Right ventricle myocardium superior (tissue), 1 donor: ENCODE measurements at places on chromosomes 7 and 10.

DNA sequence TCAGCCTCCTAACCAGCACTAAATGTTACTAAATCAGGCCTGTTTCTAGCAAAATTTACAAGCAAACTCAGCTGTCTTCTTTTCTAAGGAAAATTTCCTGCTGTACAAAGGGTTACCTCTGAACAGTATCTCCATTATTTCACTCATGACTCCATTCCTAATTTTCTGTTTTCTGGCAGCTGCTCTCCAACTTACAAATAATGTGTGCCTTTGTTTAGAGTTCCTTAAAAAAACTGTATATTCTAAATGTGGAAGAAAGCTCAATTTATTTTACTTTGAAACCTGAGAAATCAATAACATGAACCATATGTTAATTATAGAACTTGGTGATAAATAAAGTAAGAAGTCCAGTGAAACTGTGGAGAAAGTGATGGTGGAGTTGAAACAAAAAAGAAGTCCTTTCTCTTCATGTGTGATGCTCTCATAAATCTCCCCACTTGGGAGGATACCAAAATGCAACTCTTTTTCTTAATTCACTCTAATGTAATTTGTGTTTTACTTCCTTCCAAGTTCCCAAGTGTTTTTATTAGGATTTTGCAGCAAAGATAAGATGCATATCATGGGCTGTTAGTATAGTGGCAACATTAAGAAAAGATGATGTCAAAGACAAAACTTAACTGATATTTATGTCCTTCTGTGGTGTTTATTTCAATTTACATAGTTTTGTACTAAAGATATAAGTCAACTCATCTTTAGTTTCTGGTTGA is 74.8 kb downstream of the CDK6 start:
- no peak for DNase-seq

DNA sequence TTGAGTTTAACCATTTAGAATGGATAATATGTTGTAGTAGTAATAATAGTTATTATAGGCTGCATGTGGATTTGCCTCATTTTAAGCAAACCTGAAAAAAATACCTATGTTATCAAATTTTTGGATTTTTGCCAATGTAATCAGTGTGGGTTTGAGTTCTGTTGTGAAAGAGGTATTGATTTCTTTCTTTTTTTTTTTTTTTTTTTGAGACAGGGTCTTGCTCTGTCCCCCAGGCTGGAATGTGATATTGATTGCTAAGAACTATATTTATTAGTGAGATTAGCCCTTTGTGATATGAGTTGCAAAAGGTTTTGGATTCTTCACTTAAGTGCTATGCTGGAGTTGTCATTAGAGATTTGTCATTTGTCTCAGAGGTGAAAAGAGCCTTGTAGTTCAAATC is 124.4 kb downstream of the ST7 start:
- DNase-seq = no peak

DNA sequence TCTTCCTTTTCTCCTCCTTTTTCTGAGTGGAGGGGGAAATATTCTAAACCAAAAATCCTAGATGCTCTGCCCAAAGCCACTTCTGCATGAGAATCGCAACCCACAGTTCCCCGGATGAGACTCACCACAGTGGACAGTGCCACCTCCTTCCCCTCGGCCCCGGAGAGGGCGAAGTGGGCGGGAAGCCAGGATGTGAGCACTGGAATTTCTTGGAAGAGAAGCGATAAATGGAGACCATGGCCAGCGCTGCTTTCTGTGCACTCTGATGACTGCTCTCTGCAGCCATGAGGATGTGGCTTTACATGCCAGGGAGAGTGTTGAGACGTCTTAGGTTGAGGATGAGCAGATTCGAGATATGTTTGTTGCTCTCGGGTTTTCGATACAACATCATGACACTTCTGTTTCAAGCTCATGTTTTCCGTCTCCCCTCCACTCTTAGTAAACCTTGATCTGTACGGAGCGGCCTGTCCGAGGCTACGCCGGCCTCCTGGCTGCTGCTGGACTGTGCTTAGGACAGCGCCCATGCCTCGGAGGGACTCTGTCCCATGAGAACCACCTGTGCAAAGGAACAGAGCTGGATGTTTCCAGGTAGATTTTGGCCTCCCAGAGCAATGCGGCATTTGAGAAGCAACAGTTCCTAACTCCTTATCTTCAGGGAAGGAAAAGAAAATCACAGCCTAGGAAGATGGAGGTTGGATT is 414.6 kb upstream of the FOXK1 start:
- no peak for DNase-seq

DNA sequence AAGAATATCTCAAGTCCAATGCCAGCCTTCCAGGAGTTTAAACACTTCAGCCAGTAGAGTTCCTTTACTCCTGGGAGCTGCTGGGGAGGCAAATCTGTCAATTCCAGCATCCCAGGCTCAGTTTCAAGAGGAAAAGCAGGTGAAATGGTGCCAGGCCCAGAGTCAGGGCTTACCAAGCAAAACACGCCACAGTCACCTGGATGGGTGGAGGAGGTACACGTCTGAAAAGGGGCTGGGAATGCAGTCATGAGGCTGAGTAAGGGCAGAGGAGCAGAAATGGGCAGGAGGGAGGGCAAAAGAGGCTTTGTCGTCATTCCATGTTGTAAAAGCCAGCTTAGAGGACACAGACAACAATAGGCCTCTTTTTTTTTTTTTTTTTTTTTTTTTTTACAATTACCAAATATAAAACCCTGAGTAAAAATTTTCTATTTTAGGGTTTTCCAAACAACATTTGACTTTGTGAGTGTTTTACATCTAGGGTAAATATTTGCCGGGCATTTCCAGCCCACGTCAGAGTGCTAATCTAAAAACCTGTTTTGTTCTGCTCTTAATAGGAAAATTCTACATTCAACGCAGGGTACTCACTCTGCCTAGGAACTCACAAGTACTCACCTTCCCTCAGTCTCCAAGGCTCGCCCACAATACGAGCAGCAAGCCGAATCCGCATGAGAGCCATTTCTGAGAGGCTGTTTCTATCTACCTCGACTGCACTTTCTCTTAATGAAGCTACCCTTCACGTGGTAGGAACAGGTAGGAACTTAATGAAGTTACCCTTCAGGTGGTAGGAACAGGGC is 21.2 kb downstream of the GFRA1 start:
- no peak for DNase-seq

DNA sequence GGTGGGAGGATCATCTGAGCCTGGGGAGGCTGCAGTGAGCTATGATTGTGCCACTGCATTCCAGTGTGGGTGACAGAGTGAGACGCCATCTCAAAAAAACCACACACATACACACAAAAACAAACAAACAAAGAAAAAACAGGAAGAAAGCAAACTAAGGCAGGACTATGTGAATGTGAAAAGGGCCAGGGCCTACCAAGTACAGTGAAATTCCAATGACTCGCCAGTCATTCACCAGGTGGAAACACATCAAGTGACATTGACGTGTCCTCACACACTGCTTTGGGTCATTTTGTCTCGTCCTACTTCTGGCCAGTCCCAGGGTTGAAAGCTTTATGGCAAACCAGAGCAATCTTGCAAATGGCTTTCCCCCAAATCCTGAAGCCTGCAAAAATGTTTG is 79.9 kb downstream of the HIP1 start:
- no peak for DNase-seq

GRCh38 chr7:22051886-22052673 is 106.4 kb upstream of the CDCA7L start:
- DNase-seq = no peak

- no peak for DNase-seq
Observed at GRCh38 chr7:20509892-20510572, 105.4 kb upstream of the ABCB5 start.

- DNase-seq = no peak
Observed at GRCh38 chr10:123398180-123398591, 244.0 kb downstream of the BUB3 start.

- no peak for DNase-seq
Observed at GRCh38 chr10:48199580-48200377, 74.7 kb downstream of the FRMPD2 start.

GRCh38 chr10:126854726-126855495 is 50.3 kb upstream of the DOCK1 start:
- no peak for DNase-seq

GRCh38 chr10:79941585-79942210 is 7.2 kb downstream of the SFTPD start:
- no peak for DNase-seq

- DNase-seq = no peak
Observed at GRCh38 chr10:33006342-33006887, 48.4 kb upstream of the ITGB1 start.

DNA sequence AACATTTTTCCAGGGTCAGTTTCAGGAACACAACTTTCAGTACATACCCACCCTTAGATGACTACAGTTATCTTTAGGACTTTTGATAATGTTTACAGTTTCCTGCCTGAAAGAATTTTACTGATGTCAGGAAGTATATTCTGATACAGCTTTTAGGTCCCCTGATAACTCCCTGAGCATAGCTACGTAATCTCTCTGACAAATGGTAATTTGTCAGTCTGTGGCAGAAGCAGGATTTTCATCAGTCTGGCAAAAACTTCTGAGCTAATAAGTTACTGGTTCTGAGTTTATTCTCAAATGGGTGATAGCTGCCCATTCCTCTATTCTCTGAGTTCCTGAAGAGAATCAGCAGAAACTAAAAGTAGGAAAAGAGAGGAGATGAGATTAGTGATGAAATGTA is 270.1 kb upstream of the MTPN start:
- no peak for DNase-seq

GRCh38 chr10:1420661-1421362 is 316.5 kb downstream of the ADARB2 start:
- DNase-seq = peak; percentile 50

- no peak for DNase-seq
Observed at GRCh38 chr7:117478836-117479224, 995 bp upstream of the CFTR start.

DNA sequence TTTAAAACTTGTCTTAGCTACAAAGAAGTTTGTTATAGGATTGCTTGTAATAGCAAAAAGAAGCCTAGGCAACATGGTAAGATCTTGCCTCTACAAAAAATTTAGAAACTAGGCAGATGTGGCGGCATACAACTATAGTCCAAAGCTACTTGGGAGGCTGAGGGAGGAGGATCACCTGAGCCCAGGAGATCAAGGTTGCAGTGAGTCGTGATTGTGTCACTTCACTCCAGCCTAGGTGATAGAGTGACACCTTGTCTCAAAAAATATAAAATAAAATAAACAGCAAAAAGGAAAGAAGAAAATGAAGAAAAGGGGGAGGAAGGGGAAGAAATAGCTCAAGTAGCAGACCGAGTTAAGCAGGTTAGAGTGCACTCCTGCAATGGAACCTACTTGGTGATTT is 47.0 kb upstream of the MPP7 start:
- DNase-seq = no peak

DNA sequence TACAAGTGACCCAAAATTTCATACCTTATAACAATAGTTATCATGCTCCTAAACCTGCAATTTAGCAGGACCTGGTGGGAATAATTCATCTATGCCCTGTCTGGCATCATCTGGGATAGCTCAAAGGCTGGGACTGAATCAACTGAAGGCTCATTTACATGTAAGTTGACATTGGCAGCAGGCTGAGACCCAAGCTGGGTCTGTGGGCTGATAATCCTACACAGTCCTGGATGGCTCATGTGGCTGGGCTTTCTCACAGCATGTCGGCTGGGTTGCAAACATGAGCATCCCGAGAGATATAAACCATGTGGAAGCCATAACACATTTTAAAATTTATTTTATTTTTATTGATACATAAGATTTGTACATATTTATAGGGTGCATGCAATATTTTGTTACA is 19.5 kb upstream of the ABCB5 start:
- DNase-seq = no peak

DNA sequence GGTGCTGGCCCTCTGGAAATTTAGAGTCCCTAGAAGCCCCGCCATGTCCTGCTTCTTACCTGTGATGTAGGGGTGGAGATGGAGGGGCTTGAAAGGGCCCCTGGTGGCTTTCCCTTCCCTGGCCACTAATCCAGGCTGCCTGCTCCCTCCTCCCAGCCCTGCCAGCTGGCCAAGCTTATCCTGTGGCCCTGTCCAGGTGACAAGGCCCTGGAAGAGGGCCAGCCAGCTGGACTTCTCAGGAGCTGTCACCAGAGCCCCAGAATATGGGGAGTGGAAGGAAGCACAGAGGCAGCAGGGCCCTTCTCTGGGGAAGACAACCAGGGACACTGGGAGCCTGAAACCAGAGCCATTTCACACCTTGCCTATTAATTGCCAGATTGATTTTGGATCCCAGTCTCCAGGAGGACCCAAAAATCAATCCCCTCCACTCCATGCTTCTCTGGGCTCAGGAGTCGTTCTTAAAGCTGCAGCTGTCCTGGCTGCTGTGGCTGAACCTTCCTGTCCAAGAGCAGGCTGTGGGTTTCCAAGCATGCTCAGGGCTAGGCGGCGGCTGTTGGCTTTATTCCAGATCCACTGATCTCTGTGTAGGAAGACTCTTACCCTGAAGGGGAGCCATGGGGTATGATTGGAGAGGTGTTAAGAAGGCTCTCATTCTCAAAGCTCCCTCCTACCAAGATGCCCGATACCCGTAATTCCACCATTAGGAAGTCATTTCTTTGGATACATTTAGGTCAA is 52.6 kb upstream of the PCBD1 start:
- peak; percentile 78 for DNase-seq

DNA sequence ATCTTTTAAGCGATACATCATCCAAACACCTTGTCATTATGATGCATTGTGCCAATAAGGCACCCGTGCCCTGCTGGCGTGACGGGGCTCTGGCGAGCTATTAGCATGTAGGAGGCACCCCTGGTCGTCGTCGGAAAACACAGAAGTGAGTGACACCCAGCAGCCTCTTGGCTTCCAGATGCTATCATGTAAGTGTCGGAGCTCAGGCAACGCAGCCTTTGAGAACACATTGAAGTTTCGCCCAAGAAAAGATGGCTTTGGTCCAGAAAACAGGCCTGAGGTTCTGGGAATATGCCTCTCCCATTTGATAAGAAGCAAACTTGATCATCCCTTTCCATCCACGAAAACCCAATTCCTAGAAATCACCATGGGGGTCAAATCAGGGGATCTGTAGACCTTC is 555.3 kb downstream of the GALNT17 start:
- DNase-seq = no peak
